CD4-positive, alpha-beta T cell treated with Interleukin-2 at 100 ng/mL for 4 hours (primary cell): ENCODE measurements at places on chromosomes 12 and 14.

GRCh38 chr14:99520571-99521081 lies 39.4 kb downstream of the CCNK start:
- no peak for DNase-seq

- DNase-seq, result no peak
Measured at GRCh38 chr12:67774983-67775587, 126.5 kb downstream of the DYRK2 start.

- DNase-seq, result no peak
Measured at GRCh38 chr12:120049426-120049825, 60.4 kb downstream of the BICDL1 start.

DNA sequence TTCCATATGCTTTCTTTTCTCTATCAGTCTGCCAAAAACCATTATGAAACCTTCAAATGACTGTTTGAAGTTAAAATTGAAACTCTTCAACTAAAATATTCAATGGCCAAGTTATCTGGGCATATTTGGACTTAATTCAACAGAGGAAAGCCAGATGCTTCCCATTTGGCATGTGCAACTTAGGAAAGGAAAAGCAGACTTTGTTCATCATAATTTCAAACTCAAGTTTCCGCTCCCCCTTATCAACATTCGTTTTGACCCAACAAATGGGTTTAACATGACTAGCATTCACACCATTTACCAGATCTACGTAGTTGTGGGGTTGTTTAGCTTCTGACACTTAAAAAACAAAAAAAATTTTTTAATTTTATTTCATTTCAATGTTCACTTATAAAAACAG lies 75.7 kb downstream of the PLEKHG7 start:
- no peak for DNase-seq

DNA sequence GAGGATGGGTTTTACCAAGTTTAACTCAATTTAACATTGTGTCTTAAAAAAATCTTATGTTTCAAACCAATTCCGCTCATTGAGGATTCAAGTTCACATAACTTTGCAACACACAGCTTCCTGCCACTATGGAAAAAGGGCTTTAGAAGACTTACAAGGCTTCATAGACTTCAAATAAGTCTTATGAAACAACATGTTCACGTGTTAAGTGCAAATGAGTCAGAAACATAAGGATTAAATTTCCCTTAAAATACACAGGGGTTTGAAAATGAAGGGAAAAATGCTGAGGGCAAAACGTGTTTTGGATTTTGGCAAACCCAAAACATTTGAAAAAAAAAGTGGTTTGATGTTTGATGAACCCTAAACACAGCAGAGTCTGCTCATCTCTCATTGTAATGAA lies 364.8 kb downstream of the BMP4 start:
- DNase-seq, result no peak

GRCh38 chr12:2333491-2334195 lies 280.9 kb downstream of the CACNA1C start:
- no peak for DNase-seq

DNA sequence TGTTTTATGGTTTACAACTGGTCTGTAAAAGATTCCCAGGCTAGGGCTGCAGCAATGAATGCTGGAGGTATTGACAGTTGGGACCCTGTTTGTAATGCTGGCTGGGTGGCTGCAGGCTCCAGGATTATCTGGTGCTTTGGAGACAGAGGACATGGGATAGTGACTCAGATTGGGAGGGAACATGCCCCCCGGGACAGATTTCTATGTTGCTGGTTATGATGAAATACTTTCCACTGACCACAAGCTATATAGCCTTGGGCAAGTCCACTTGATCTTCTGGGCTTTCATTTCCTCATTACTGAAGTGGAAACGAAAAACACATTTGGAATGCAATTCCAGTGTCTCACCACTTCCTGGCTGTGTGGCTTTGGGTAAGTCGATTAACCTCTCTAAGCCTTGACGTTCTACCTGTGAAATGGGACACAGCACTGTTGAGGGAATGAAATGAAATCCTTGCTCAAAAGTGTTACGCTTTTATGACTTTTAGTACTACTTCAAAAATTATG lies 6.3 kb upstream of the TPCN1 start:
- DNase-seq, result no peak

DNA sequence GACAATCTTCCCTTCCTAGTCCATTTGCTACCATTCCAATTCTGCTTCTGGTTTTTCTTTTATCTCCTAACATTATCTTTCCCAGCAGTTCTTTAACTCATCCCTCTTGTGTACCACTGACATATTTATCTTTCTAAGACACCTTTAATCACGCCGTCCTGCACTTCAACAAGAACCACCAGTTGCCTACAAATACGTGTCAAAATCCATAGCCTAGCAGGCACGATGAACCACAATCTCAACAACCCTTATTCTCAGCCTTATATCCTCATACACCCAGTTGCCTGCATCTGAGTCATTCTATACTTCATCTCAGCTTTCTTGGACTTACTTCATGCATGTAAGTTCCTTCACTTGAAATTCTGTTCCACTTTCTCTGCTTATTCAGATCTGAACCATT lies 16.4 kb upstream of the ST8SIA1 start:
- DNase-seq, result no peak
